ENCODE measurements at places on chromosomes 1 and 21.
A peak's percentile ranks its signal among the peaks of the same experiment; 100 is the strongest.

DNA sequence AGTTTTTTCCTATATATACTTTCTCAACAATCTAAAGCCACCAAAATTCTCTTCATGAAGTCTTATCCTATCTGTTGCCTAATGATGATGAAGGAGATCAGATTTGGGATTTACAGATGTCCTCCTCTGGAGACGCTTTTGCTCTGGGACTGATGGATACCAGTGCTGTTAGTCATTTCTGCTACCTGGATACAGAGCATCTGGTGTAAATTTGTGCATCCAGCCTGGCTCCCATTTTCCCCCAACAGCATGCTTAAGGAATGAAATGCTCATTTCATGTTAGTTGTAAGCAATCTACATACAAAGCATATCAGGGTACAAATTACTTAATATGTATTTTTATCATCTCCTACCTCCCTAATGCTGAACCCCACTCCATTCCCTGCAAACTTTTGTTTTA, 57.7 kb downstream of the HNRNPR start:
- peak; percentile 44 for DNase-seq

DNA sequence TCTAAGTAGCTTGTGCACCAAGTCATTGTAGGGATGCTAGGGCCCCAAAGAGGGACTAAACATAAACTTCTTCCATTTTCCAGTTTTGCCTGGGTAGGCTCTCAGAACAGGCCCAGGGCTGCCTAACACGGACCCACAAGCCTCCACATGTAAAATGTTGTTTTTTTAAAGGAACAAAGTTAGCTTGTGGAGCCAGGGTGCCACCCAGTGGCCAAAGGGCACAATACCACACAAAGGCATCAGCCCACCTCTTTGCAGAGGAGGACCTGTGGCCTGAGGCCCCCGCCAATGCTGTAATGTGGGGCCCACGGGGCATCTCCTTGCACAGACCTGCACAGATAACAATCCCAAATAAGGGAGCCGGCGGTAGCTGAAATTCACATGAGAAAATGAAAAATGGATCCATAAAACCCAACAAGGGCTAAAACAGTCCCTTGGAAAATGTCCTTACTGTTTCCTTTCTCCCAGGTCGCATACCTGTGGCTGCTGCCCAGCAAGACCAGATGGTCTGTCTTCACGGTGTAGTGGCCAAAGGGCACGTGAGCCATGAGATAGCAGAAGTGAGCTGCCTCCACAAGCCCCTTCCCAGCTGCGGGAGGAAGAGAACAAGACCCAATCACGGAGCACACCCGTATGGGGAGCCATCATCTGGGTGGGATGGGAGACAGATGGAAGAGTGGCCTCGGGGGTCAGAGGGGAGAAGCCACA, 23.8 kb downstream of the SEC16B start:
- DNase-seq: peak; percentile 51

DNA sequence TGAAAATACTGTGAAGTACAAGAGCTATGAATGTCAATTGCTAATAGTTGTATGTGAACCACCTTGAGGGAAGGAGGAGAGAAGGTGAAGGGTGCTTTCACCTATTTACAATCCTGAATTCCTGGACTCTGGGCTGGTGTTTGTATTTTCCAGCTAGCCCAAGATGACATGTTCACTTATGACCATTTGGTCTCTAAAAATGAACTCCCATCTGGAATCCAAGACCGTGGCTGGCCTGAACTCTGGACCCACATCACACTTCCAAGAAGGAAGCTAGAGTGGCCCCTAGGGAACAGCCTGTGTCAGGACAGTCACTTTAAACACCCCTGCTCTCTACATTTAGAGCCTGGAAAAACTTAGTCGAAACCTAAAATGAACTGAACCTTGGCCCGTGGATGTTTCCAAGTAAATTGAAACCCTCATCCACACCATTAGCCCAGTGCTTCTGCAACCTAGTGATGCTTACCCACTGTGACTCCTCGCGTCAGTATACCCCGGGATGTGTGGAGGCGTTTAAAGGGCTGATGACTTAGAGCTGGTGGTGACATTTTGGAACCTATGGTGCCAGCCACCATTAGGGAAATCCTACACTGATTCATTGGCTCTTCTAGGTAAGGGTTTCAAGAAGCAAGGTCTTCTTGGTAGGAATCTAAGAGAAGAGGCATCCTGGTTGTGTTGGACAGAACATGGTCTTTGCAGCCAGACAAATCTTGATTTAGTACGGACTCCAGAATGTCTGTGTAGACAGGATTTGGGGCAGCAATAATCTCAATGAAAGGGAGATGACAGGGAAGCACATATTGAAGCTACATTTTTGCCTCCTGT, 171.5 kb upstream of the IRF2BP2 start:
- DNase-seq: no peak

GRCh38 chr1:57431400-57431799, 7.5 kb upstream of the DAB1 start:
- no peak for DNase-seq

DNA sequence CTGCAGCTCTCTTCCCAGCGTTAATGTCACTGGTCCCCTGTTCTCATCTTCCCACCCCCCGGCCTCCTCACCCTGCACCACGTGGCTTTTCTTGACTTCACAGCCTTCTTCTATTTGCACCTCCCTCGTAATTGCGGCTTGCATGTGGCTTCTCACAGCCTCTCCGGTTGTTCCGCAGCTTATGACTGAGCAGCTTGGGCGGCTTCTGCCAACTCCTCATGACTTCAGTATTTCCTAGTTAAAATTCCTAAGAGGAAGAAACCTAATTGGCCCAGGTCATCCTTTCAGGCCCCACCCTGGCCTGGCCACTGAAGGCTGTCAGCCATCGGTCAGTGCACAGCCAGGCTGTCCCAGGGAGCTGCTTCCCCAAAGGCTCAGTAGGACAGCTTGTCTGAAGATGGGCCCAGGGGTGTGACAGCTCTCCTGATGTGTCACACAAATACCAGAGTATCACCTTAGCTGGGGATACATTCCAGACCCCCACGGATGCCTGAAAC, 8.6 kb upstream of the RERE start:
- peak; percentile 73 for DNase-seq

DNA sequence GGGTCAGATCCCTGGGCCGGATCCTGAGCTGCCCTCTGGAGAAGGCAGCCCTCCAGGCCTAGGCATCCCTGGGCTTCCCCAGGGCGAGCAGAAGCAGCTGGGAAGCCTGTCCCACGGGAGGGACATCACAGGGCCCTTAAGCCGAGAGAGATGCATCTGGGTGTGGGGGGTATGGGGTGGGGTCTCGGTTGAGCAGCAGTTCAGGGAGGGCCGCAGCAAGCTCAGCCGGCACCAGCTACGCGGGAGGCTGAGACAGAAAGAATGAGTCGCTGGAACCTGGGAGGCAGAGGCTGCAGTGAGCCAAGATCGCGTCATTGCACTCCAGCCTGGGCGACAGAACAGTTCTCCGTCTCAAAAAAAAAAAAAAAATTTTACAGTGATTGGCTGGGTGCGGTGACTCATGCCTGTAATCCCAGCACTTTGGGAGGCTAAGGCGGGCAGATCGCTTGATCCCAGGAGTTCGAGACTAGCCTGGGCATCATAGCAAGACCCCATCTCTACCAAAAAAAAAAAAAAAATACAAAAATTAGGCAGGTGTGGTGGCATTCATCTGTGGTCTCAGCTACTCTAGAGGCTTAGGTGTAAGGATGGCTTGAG, 37.7 kb downstream of the RRP1 start:
- DNase-seq: peak; percentile 76

DNA sequence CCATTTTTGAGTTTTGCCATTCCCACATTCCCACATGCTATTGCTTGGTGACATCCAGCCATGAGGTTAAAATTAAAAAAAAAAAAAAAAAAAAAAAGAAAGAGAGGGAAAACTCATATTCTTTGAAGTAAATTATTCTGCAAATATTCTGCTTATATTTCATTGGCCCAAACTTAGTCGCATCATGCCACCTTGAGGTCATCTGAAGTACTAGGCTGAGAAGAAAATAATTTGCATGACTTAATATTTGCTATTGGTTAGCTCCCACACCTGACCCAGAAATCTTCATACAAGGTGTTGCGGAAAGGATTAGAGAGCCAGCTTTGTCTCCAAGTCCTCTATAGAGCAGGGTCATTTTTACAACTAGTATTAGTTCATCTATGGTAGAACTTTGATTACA, 2206.0 kb downstream of the MRPL39 start:
- DNase-seq: no peak

- peak; percentile 26 for DNase-seq
Measured at GRCh38 chr1:247360991-247361731, 29.5 kb upstream of the ZNF496 start.

GRCh38 chr1:64051796-64052195, 151.6 kb upstream of the UBE2U start:
- DNase-seq: no peak

- DNase-seq: peak; percentile 44
Measured at GRCh38 chr1:203199816-203200571, 13.5 kb upstream of the CHI3L1 start.

DNA sequence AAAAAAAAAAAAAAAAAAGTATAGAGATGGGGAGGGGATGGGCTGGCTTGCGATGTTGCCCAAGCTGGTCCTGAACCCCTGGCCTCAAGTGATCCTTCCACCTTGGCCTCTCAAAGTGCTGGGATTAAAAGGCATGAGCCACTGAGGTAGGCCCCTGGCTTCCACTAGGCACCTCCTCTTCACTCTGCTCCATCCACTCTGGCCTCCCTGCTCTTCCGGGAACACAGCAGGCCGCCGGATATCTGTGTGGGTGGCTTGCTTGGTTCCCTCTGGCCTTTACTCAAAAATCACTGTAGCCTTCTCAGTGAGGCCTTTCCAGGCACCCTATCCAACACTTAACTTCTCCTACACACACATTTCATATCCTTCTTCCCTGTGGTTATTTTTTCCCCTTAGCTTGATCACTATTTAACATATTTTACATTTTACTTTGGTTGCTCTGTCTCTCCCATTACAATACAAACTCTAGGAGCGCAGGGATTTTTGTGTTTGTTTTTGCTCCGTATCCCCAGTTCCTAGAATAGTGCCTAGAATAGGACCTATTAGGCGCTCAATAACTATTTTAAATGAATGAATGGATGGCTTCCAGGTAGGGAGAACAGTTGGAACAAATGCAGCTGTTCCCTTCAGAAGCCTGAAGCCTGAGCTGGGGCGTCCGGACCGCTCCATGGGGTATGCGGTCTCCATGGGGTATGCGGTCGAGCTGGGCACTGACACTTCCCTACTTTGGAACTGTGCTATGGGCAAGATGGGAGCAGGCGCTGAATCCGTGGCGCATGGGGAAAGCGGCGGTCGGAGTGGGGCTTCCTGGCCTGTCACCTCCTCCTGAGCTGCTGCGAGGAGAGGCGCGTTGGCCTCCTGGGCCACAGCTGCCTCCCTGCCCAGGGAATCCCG, 46.7 kb downstream of the H3-3A start:
- DNase-seq: no peak

DNA sequence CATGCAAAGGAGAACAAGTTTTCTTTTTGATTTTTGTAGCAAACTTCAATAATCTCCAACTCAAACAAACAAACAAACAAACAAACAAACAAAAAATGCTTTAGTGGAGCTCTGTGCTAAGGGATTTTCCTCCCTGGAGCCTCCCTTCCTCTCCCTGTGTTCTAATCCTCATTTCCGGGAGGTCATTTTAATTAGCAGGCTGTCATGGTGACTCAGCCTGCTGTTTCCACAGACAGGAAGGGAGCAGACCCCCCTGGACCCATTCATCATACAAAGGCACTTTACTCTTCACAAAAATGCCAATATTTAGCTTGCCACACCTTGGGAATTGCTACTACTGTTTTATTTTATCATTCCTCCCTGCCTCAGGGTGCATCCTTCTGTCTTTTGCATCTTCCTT, 61.0 kb upstream of the SPATA6 start:
- DNase-seq: peak; percentile 36

GRCh38 chr1:153963850-153964331, 554 bp upstream of the SLC39A1 start:
- DNase-seq: peak; percentile 65

DNA sequence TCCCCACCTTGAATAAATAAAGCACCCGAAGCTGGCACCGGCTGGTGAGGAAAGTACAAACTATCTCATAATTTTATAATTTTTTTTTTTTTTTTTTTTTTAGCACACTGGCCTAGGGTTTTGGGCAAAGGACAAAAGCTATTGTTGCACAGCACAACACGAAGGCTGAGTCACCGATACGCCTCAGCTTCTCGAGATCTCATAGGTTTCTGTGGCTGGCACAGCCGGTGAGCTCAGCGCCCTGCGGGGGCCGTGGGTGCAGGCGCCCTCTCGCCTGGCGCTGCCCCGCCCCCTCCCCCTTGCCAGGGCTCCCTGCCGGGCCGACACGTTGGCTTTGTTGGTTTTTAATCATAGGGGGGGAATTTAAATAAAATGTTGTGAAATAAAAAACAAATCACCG, 17.2 kb downstream of the CASZ1 start:
- peak; percentile 75 for DNase-seq

GRCh38 chr1:108096089-108096488, 104.1 kb downstream of the SLC25A24 start:
- DNase-seq: no peak

DNA sequence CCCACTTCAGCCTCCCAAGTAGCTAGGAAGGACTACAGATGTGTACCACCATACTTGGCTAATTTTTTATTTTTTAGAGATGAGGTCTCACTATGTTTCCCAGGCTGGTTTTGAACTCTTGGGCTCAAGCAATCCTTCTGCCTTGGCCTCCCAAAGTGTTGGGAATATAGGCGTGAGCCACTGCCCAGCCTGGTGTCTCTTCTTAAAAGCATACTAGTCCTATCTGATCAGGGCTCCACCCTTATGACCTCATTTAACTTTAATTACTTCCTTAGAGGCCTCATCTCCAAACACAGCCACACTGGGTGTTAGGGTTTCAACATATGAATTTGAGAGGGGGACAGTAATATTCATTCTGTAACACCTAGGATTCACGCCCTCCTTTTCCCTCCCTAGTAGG, 130.9 kb downstream of the GLIS1 start:
- no peak for DNase-seq

- DNase-seq: no peak
Measured at GRCh38 chr1:168498956-168499687, 44.7 kb downstream of the XCL2 start.

GRCh38 chr1:68551459-68551858, 54.6 kb upstream of the DEPDC1 start:
- DNase-seq: peak; percentile 4

DNA sequence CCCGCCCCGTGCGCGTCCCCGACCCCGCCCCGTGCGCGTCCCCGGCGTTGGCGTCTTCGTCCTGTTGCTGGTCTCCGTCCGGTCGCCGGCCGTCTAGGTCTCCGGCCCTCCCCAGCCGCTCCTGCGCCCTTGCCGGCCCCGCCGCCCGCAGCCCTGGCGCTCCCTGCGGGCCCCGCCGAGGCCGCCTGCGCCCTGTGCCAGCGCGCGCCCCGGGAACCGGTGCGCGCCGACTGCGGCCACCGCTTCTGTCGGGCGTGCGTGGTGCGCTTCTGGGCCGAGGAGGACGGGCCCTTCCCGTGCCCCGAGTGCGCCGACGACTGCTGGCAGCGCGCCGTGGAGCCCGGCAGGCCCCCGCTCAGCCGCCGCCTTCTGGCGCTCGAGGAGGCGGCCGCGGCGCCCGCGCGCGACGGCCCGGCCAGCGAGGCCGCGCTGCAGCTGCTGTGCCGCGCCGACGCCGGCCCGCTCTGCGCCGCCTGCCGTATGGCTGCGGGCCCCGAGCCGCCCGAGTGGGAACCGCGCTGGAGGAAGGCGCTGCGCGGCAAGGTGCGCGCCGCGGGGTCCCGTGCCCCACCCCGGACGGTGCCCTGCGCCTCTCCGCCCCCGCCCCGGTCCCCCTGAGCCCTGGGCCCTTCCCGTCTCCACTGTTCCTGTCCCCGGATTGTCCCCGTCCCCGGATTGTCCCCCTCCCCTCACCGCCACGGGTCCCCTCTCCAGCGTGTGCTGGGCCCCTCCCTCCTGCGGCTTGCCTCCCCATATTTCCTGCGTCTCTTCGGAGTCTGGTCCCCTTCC, at the start of gene RNF187:
RNF187 (plus strand) TSS at position 47 of the 789 bp plus-strand sequence.
- peak; percentile 23 for DNase-seq

- peak; percentile 90 for DNase-seq
Measured at GRCh38 chr1:31007462-31007991, 58.0 kb downstream of the PUM1 start.

Data from RPMI7951 (cell line).